NCI-H2107 (cell line): ENCODE measurements at places on chromosomes 5 and 9.

- DNase-seq = no peak
Observed at GRCh38 chr5:147835386-147835798, 3.9 kb upstream of the SPINK1 start.

DNA sequence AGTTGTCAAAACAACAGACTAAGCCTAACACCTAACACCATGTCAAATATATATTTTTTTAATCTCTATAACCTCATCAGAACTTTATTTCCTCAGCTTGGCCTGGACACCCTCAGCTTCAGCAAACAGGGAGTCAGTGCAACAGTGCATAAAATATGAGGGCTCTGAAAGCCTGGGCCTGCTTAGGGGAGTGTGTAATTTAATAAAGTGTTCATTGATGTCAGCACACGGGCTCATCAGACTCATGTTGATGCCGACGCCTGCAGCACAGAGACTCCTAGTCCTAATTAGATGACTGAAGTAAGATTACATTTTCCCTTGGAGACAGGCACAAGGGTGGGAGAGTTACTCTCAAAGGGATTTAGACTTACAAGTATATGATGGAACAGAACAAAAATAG lies 37.8 kb downstream of the CDH10 start:
- no peak for DNase-seq

DNA sequence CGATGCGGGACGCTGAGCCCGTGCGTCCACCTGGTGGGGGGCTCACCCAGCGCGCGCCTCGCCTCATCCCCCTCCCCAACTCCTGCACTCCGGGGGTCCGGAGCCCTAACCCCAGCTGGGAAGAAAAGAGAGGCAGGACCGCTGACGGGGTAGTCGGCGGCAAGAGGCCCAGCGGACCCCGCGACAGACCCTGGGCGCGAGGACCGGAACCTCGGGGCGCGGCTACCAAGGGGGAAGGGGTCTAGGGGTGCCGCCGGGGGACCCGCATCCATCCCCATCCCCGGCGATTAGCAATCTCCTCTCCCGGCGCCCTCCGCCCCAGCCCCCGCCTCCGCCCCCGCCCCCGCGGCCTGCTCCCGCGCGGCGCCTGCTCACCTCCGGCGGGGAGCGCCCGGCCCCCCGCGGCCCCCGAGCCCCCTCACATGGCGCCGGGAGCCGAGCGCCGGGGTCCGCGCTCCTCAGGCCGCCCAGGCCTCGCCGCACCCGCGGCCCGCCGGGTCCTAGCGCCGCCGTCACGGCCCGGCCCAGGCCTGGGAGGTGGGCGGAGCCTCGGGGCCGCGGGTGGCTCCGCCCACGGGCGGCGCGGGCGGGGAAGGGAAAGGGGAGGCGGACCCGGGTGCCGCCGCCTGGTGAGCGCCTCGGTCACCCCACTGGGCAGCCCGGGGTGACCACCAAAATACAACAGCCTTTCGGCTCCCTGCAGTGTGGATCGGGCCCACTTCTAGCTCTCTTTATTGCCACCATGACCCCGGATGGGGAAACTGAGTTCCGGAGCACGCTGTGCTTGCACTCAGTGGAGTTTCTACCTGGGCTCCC lies at the start of gene ST6GALNAC6:
ST6GALNAC6 (minus strand) TSS at position 476 of the 816 bp plus-strand sequence. CDS start 1,622 bp downstream, outside the sequence.
- DNase-seq = no peak

- DNase-seq = no peak
Observed at GRCh38 chr9:111056538-111056937, 18.3 kb upstream of the LPAR1 start.

DNA sequence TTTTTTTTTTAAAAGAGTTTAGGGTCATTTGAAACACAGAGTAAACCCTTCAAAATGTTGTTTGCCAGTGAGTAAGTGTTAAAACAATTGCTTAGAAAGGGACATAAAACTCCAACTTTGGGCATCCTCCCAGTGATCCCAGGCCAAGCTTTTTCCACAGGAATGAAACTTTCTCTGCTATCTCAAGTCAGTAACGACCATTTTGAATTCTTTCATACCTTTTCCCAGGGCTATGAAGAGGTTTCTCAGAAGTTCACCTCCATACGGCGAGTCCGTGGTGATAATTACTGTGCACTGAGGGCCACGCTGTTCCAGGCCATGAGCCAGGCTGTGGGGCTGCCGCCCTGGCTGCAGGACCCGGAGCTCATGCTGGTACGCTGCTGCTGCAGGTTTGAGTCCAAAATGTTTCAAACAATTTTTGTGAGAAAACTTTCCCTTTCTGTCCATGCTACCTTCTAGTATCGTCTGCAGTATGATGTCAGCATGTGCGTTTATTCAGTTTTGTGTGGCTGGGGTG lies 16.8 kb downstream of the OTULIN start:
- no peak for DNase-seq

DNA sequence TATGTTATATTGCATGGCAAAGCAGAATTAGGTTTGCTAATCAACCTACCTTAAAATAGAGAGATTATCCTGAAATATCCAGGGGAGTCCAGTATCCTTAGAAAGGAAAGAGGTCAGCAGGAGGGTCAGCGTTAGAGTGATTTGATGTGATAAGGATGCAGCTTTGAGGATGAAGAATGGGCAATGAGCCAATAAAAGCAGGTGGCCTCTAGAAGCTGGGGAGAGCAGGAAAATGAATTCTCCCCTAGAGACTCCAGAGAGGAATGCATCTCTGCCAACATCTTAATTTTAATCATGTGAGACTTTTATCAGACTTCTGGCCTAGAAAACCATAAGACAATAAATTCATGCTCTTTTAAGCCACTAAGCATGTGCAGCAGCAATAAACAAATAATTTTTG lies 65.7 kb upstream of the SYK start:
- DNase-seq = no peak

DNA sequence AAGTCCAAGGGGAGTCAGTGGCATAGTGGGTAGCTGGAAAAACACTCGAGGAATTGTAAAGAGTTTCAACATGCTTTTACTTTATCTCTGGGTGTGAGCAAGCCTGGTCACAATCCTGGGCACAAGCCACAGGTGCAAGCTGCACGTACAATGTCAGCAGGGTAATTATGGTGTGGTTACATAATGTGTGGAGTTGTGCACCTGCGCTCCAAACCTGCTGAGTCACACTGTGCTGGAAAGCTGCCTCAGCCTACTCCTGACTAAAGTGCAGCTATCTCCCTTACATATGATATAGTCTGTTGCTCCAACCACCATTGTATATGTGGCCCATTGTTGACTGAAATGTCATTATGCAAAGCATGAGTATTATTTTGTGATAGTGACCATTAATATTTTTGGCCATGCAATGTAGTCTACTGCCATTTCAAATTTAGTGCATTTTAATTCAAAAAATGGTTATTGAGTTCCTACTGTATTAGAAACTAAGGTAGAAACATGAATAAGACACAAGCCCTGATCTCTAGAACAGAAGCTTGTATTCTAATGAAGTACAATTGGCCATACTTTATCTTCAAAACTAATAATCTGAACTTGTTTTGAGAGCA lies 160.9 kb upstream of the SLC30A5 start:
- no peak for DNase-seq

DNA sequence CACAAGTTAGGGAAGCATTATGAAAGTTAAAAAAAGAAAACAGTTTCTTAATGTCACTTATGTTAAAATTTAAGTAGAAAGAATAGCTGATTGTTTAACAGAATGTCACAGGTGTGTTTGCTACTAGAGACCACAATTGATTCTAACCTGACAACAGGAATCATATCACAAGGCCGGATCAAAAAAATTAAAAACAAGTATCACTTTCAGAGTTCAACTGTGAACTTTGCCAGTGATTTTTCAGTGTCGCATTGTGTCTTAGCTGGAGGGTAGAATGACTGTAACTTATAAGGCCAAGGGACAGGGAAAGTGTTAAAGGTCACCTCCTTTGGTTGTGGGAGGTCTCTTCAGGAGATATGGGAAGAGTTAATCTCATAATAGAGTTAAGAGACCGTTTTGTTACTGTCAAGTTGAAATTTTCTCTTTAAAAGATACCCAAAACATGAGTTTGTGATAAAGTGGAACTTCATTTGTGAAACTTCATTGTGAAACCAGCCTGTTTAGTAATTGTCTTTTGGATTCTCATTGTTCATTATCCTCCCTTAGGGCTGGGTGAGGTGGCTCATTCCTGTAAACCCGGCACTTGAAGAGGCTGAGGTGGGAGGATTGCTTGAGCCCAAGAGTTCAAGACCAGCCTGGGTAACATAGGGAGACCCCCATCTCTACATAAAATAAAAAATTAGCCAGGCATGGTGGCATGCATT lies 40.9 kb downstream of the CPEB4 start:
- DNase-seq = no peak

- DNase-seq = no peak
Observed at GRCh38 chr5:139667001-139667729, 19.0 kb downstream of the CXXC5 start.

GRCh38 chr5:27130587-27130986 lies 92.2 kb upstream of the CDH9 start:
- no peak for DNase-seq

DNA sequence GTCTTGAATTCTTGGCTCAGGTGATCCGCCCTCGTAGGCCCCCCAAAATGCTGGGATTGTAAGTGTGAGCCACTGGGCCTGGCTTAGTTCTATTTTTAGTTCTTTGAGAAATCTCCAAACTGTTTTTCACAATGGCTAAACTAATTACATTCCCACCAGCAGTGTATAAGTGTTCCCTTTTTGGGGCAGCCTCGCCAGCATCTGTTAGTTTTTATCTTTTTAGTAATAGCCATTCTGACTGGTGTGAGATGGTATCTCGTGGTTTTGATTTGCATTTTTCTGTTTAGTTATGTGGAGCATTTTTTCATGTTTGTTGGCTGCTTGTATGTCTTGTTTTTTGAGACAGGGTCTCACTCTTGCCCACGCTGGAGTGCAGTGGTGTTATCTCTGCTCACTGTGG lies 28.2 kb downstream of the CNOT6 start:
- DNase-seq = no peak
